ENCODE measurements at places on chromosomes 1 and 21. TPM values are rescaled to one million over a fixed set of nuclear protein-coding genes. Genes with fewer than 3 reads are reported as not detected.

Gene PLA2G2D
- total RNA-seq: not detected

Gene ETV3
- total RNA-seq: 26.9 TPM

Gene FPGT
- total RNA-seq: 13.7 TPM

Gene GBP3
- not detected for total RNA-seq

GRCh38 chr1:66944330-66945274 lies 19.8 kb downstream of the MIER1 start:
- DNase-seq: no peak
- peaks cover 57% of the 10 kb centered on the region for H3K36me3 ChIP-seq
- no peak overlapping the region for H3K27ac ChIP-seq
- H3K4me1 ChIP-seq: no peaks in the 10 kb centered on the region
- no peaks in the 10 kb centered on the region for H3K27me3 ChIP-seq
- H3K4me3 ChIP-seq: no peak overlapping the region

DNA sequence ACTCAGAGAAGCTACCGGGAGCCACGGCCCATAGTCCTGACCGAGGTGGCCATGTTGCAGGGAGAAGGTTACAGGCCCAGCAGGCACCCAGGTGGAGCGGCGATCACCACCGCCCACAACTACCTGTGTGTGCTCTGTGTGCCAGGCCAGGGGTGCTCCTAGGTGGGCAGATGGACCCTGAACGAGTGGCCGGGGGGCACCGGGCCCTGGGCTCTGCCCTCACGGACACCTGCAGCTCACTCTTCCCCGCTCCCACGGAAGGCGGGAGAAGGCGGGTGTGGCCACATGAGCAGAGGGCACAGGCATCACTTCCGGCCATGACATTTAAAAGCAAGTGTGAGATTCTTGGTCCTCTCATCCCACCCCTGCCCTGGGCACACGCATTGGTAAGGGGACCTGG lies 73.9 kb downstream of the MEGF6 start:
- no peaks in the 10 kb centered on the region for H3K4me1 ChIP-seq
- DNase-seq: no peak
- no peaks in the 10 kb centered on the region for H3K36me3 ChIP-seq
- H3K27me3 ChIP-seq: no peaks in the 10 kb centered on the region

DNA sequence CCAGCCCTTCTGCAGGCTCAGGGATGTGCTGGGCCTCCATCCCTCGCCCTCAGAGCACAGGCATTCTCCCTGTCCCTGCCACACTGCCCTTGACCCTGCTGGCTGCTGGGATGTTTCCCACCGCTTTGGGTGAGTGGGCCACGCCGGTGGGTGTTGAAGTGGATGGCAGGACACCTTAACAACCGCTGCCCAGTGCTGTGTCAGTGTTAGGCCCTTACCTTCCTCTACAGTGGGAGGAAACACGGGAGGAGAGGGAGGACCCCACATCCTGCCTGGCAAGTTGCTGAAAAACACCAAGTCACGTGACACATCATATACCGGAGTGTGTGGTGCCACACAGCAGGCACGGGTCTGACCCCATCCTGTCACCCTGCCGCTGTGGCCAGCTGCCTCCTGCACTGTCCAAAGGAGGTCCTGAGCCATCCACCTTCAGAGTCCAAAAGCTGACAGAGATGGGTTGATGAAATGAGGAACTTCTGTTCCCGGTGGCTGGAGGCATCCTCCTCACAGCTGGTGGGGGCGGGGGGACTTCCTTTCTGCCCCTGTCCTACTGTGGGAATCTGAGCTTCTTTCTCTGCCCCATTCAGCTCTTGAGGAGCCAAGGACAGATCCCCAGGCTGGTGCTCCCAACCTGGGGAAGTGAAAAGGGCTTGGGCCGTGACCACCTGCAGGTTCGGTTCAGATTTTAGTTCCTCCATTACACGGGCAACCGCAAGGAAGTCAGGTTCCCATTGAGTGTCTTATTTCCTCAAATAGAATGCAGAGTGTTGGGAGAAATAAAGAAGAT lies 3.2 kb upstream of the THEMIS2 start:
- H3K4me3 ChIP-seq: no peak overlapping the region
- no peaks in the 10 kb centered on the region for H3K27me3 ChIP-seq
- no peak for DNase-seq
- no peaks in the 10 kb centered on the region for H3K4me1 ChIP-seq

All from endodermal cell (in vitro differentiated cells).